ENCODE measurements at places on chromosomes 12 and 14. TPM values are rescaled to one million over a fixed set of nuclear protein-coding genes. Genes with fewer than 3 reads are reported as not detected.

DNA sequence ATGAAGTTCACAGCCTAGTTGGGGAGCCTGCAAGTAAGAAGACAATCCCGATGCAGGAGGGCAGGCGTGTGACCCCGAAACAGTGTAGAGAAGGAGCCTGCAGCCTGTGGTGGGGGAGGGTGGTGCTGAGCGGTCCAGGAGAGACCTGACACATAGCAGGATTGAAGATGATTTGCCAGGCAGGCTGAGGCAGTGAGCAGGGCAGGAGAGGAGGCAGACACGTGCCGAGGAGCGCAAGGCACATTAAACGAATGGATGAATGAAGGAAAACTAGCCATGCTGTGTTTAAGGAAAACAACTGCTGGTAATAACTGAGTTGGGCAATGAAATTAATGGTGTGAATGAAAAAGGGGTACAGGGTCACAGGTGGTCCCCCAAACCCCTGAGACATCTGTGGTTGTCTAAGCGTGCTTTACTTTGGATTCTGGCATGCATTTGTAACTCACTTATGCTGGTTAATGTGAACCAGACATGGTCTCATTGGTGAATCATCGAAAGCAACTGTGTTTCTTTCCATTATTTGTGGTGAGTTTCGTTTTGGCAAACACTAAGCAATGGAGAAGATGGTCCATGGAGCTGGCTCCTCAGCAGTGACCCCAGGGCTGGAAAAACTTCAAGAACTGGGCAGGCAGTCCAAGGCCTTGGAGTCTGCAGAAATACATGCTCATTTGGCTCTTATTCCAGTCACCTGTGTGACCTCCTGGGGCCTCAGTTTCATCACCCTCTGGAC, 96.9 kb upstream of the EVL start:
- no peak for DNase-seq

GRCh38 chr12:118034429-118035189, 18.1 kb downstream of the RFC5 start:
- no peak for DNase-seq

Gene SLC6A12
- total RNA-seq = 0.40 TPM

Gene TMEM229B
- 2.9 TPM for total RNA-seq

Gene ASB2
- total RNA-seq = 1.4 TPM

Gene KLRC4
- 0.85 TPM for total RNA-seq

Gene ISM2
- total RNA-seq = 0.31 TPM

Gene HOXC9
- 10.2 TPM for total RNA-seq

Gene KRT6C
- total RNA-seq = not detected

Gene CCDC177
- total RNA-seq = not detected

Gene ADCY6
- 75.9 TPM for total RNA-seq

All from sciatic nerve (tissue), 2 donors.